A375 (cell line): ENCODE measurements at places on chromosomes 6 and 20. TPM values are rescaled to one million over a fixed set of nuclear protein-coding genes. Genes with fewer than 3 reads are reported as not detected.

Gene TOX2
- 7.7 and 8.4 TPM in 2 replicates for total RNA-seq

Gene SFTA2
- not detected in 2 replicates for total RNA-seq

Gene SUMO4
- total RNA-seq: 0.34 and 1.5 TPM in 2 replicates

Gene DACT2
- not detected in 2 replicates for total RNA-seq

Gene LPA
- total RNA-seq: not detected in 2 replicates

Gene FGD2
- total RNA-seq: not detected in 2 replicates

Gene TNXB
- 1.3 and 2.7 TPM in 2 replicates for total RNA-seq

Gene OPRM1
- total RNA-seq: not detected in 2 replicates

Gene RAET1L
- total RNA-seq: 0.08 TPM in 1 of 2 replicates, not detected in the other

Gene PRDM13
- 0.45 and 1.4 TPM in 2 replicates for total RNA-seq
